ENCODE measurements at places on chromosomes 3 and 15.

- DNase-seq: no peak
These were observed 107.7 kb downstream of the IGF2BP2 start for GRCh38 chr3:185717121-185717520.

DNA sequence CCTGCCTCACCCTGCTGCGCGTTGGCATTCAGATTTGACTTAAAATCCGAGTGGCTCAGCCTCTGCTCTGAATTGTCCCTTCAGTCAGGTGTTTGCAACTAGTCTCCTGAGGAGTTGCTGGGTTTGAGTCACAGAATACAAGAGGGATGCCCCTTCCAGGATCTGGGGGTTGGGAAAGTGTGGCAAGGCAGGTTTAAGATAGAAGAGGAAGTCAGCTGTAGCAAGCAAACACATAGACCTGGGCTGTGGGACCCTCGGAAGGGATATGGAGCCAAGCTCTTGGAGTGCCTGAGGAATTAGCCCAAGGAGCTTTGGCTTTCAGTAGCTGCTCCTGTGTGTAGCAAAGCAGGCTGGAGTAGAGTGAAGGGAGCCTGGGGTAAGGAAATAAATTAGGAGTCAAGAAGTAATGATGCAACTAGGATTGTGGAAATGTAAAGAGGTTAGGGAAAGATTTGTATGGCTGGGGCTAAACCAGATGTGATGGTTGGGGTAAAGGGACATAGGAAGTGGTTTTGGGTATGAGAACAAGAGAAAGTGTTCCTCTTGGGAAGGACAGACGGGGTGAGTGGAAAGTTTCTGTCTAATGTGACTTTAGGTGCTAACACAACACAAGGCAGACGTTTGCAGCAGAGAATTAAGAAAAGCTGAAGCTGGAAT is 41.2 kb downstream of the RAB7A start:
- no peak for DNase-seq

DNA sequence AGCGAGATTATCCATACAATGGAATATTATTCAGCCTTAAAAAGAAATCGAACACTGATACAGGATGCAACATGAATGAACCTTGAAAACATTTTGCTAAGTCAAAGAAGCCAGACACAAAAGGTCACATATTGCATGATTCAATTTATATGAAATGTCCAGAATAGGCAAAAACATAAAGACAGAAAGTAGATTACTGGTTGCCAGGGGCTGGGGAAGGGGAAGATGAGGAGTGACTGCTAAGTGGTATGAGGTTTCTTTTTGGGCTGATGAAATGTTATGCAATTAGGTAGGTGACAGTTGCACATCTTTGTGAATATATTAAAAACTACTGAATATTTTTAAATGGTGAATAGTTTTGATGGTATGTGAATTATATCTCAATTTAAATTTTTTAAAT is 38.3 kb downstream of the LRRFIP2 start:
- no peak for DNase-seq

DNA sequence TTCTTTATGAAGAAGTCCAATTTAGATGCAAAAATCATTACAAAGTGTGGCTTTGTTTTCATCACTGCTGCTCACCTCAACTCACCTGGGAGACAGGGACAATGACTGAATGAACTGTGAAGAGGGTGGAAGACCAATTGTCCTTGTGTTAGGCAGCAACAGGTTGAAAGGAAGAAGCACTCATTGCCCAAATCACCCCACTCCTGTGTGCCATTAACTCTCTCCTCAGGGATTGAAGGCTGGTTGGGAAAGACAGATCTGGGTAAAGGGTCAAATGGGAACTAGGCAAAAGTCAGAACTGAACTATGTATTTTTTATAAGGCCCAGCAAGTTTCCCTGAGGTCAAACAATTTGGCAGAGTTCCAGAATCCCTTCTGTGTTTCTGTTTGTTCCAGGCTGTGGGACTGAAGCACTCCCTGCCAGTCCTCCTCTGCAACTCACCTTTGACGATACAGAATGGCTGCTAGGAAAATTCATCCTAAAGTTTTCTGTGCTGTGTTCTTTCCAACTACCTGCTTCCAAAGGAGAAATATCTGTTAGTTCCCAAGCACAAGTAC is 68.6 kb upstream of the CCDC39 start:
- peak; percentile 88 for DNase-seq

DNA sequence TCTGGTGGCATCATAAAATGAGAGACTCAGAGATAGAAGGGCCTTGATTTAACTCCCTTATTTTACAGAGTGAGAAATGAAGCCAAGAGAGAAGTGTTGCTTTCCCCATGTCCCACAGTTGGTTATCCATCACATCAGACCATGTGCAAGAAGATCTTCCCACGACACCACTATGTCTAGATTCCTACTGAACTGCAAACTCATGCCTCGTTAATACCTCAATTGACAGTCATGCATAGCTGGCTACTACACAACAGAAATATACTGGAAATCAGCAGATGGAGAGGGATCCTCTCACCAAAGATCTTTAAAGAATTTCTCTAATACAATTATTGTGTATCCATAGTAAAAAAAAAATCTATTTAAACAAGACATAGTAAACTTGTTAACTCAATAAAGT is 33.3 kb downstream of the PEAK1 start:
- DNase-seq: no peak

DNA sequence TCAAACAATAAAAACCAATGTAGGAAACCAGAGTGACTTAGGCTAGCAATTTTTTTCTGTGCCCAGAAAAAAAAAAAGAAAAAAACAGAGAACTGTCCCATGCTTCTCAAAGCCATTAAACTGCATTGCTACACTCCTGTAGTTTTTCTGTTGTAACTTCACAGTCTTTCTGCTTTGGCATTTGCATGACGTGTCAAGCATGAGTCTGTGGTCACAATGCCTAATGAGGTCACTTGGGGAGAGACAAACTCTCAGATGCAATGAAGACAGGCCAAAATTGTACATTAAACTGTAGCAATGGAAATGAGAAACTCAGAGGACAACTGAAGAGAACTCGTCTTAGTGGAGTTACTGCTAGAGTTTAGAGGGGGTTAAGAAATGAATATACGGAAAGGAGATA is 30.8 kb downstream of the CCDC80 start:
- no peak for DNase-seq

- DNase-seq: no peak
These were observed 5.3 kb downstream of the EIF4A2 start for GRCh38 chr3:186788482-186789370.

GRCh38 chr3:53255423-53255774 is 423 bp downstream of the TKT start:
- no peak for DNase-seq

DNA sequence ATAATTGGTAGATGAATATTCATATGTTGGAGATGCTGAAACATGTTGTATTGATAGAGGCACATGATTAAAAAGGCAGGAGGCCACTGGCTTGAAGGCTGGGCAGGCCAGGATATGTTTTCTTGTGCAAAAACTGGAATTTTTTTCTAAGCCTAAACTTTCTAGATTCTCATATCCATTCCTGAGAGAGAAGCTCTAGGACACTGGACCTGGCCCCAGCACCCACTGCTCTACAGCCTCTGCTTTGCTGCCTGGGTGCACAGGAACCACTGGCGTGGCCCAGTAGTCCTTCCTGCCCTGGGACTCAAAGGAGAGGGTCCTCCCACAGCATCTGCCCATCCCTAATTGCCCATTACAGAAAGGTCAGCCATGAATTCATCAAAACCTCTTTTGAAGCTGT is 58.1 kb upstream of the APEH start:
- no peak for DNase-seq

GRCh38 chr3:31943041-31943440 is 38.0 kb downstream of the OSBPL10 start:
- DNase-seq: no peak

DNA sequence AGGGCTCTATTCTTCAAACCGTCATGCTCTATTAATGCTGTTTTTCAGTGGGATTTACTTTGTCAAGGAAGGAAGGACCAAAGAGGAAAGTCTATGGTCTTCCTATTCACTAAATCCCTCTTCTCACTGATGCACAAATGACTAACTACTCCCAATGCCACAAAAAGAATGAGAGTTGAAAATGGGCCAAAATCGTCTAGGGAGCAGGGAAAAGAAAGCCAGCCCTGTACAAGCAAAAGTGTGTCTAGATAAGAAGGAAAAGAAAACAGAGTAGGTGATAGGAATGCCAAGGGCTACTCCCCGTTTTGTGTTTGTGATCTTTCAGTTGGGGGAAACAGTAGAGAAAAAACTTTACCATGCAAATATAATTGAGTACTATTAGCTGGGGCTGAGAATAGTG is 97.2 kb upstream of the TMCO5A start:
- no peak for DNase-seq

GRCh38 chr15:31331389-31331788 is 4.8 kb downstream of the KLF13 start:
- no peak for DNase-seq

DNA sequence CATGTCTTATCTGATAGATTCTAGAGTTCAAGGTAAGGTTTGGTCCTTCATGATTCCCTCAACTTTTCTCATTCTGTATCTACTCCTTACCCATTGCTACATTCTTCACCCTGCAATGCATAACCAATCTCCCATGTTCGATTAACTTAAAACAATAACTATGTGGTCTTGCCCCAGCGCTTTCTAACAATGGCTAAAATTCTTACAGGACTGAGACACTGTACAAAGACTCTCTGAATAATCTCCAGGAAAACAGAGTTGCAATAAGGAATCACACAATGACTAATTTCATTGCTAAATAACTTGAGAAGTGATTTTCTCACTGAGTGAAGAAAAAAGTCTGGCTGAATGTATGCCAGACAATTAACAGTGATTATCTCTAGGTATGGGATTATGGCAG is 69.6 kb upstream of the FAM174B start:
- no peak for DNase-seq

DNA sequence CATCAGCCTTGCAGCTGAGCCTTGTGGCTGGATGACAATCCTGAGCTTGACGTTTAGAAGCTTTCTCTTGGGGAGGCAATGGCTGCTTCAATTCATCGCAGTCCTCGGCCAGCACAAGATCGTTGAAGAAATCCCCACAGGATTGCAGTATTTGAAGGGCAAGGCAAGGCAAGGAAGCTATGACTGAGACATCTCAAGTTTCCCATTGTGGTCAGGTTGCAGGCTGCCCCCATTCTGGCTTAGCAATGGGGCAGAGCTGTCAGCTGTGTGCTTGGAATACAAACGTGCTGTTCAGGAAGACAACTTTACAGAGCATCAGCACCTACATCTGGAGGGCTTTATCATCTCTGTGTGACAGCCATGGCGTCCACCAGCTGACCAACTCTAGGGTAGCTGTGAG is 275.9 kb upstream of the TBL1XR1 start:
- DNase-seq: no peak

GRCh38 chr3:10774825-10775224 is 41.2 kb upstream of the SLC6A11 start:
- no peak for DNase-seq

DNA sequence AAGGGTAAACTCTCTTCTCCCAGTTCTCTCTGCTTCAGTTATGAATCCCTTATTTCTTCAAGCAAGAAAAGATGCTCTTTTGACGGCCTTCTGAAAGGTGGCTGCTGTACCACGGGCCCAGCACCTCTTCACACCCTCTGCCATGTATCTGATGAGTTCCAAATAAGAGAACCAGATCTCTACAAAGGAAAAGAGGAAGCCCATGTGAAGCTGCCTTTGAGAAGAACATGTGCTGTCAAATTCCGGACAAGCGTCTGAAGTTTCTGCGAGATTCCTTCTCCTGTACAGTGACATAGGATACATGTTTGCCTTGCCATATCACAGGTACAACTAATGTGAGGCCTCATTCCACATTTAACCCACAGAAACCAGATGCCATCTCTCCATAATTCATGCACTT is 59.2 kb downstream of the SH3BP5 start:
- no peak for DNase-seq

DNA sequence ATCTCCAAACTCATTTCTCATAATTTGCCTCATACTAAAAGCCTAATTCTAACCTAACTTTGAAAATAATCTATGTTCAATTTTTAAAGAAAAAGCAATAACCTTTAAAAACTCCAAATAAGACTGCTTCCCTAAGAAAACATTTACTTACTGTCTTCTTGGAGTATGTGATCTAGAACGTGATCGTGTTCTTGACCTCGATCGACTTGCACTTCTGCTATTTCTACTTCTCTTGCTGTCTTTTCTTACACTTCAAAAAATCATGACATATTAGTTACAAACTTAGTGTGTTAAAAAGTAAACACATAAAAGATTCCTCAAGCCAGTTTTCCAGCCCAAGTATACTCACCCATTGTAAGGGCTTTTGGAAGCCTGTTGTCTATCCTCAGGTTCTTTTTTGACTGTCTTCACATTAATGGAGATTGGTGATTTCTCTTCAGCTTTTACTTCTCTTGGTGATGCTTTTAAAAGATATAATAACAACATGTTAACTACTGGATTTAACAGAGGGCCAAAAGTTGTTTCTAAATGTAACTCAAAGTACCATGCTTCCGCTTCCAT is 10.7 kb downstream of the CCNL1 start:
- no peak for DNase-seq

DNA sequence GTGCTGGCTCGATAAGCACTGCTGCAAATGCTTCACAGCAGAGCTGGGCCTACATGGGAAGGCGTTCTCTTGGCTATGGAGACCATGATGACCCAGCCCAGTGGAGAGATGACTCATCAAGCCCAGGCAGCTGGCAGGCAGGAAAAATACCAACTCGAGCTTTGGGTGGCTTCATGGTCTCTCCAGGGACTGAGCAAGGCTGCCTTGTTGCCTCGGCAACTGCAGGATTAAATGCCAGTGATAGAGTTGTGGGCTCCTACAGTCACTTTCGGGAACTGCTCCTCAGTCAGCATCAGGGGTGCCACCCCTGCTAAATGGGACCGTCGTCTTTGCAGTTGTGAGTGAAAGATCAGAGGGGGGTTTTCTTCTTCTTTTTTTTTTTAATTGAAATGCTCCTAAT is 54.6 kb upstream of the MYZAP start:
- DNase-seq: peak; percentile 50

DNA sequence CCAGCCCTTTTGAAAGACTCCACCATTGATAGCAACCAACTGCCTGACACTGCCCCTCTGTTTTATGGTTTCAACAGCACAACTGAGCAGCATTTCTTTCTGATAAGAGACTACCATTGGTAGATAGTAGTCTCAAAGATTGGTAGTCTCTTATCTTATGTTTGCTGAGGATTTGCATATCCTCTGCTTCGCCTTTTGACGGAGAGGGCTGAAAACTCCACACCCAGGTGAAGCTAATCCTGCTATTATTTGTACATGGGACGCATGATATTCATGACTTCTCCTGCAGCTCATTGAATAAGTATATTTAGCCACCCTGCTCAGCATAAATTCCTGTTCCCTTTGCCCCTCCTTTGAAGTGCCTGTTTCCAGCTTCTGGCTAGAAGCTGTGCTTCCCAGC is 119.4 kb upstream of the STRIT1 start:
- no peak for DNase-seq

- DNase-seq: no peak
These were observed 83.5 kb upstream of the BCL6 start for GRCh38 chr3:187828579-187829452.

DNA sequence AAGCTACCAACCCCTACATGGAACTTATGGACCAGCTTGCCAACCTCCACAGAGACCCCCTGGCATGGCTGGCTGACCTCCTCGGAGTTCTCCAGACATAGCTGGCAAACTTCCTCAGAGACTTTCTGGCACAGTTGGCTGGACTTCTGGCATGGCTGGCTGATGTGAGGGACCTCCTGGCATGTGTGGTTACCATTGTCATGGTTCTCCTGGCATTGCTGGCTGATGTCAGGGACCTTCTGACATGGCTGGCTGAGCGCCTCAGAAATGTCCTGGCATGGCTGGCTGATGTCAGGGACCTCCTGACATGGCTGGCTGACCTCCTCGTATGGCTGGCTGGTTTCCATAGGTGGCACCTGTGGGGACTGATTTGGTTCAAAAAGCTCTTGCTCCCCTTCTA is 17.5 kb downstream of the MAP1A start:
- DNase-seq: no peak

All from NCI-H1105 (cell line).